ENCODE measurements at places on chromosomes 16 and 17.

DNA sequence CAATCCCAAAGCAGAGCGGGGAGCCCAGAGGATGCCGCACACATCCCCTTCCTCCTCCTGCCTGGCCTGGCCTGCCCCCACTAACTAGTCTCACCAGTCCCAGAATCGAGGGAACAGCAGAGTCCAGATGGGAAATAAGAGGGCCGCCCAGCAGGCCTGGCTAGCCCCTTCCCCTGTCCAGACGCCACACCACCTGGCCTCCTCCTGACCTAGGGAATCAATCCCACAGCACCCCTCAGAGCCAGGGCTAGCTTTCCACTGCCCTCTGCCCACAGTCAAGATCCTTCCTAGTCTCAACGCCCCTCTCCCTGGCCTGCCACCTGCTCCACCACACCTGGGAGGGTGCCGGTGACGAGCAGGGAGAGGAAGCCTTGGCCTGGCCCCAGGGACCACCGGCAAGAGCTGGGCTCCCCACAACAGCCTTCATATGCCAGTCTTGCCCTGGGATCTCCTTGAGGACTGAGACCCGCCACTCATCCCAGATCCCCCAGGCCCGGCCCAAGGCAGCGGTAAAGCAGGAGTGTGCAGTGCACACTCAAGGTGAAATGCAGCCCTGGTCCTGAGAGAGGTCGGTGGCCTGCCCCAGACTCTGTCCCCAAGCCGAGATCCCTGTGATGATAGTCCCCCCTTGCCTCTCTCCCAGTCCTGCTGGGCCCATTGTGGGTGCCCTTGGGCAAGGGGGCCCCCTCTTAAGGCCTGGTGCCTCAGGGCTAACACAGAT, 27.9 kb downstream of the KATNB1 start:
- DNase-seq, result no peak

GRCh38 chr17:38947189-38947588, 20.0 kb downstream of the FBXO47 start:
- no peak for DNase-seq

- no peak for DNase-seq
These were observed 118.8 kb downstream of the ITFG1 start for GRCh38 chr16:47342055-47342454.

DNA sequence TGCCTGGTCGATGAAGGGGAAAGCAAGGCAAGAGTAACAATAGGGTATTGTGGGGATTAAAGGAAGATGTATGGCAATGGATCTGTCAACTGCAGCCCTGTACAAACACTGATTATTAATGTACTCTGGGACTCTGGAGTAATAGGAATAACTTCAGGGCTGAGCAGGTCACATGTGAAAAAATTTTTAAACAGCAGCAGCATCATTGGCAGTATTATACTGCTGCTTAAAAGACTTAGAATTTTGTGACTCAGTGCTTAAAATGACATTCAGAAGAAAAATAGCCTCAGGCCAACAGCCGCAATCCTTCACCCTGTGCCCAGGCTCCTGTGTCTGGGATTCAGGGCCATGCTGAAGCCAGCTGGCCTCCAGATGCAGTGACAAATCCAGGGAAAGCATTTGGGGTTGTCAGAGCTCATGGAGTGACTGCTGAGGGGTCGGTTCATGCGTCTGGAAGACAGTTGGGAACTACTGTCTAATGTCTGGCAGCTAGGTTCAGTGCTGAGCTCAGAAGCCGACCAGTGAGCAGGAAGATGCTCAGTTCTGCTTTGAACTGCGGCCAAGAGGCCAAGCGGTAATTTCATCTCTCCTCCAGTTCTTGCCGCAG, 22.2 kb downstream of the TEX2 start:
- no peak for DNase-seq

GRCh38 chr17:50934672-50935220, 68.6 kb upstream of the TOB1 start:
- DNase-seq, result no peak

GRCh38 chr17:37884516-37884915, 39.7 kb upstream of the TBC1D3K start:
- no peak for DNase-seq

DNA sequence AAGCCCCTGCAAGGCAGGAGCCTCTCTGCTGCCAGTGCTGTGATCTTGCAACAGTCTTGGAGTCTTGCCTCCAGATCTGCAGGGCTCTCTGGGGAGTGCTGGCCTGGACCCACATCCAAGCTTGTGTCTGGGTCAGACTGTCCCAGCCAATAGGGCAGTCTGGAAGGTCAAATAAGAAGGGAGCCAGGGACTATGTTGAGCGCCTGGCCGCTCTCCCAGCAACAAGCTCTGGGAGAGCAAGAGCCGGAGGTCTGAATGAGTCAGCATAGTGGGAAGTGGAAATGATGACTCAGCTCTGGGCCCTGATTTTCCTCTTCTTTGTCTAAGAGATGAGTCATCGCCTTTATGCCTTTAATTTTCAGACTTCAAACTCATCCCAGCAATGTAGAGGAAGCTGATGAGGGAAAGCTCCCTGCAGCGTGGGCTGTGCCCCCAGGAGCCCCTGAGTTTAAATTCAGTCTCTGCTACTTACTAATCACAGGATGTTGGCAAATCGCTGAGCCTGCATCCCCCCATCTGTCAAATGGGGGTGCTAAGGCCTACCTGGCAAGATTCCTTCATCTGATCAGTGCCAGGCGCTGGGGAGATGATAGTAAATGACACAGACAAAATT, 43.6 kb upstream of the HAPSTR1 start:
- DNase-seq, result no peak
